Stimulated activated naive CD4-positive, alpha-beta T cell (primary cell): ENCODE measurements at places on chromosomes 1 and 21.

DNA sequence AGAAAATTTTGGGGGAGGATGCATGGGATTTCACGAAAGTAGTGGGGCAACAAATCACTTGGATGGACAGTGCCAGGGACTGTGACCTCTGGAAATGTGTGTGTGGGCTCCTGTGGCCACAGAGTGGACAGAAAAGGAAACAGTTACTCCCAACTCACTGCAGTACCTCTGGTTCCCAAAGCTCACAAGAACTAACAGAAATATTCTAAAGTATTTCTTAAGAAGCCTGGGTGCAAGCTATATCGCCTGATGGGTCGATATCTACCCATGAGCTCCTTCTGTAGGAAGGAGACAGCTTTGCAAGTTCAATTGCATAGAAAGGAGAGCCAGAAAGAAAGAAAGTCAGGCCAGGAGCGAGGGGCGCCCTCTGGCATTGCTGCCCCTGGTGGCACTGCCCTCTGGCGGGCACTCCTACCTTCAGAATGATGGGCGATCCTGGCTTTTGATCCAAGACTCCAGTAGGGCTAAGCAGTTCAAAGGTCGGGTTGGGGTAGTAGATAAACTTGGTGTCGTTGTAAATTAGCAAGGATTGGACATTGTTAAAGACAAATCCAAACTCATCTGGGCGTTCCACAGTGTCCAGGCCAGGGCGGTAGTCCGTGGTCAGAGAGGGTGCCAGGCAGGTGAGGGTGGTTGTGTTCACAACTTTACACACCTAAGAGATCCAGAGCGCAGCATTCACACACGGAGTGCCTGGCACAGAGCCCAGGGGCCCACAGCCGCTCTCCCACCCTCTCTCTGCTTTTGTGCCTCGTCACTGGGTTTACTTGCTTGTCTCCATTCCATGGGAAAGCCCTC is 134.7 kb upstream of the CD34 start:
- no peak for DNase-seq

DNA sequence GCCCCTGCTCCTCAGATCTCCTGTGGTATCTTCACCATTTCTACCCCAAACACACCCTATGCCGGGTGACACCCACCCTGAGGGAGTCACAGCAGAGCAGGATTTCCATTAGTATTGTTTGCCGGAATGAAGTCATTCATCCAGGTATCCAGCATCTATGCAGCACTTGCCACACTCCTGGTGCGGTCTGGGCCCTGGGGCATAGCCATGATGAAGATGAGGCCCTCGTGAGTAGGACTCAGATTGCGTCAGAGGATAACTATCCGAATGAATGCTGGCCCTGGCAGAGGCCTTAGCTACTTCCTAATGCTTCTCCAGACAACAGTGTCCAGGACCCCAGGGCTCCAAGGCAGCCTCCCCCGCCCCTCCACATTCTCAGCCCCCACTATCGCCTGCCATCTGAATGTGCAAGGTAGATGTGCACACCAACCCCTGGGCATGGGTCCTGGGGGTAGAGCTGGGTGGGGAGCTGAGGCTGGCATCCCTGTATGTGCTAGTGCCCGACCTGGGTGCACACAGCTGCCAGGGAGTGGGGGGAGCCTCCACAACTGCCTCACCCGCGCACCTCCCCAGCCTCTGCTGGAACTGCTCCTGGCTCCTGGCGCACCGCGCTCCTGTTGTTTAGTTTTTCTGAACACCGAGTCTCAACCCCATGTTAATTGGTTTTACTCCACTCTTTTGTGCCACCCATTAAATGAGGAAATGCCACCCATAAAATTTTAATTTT is 25.5 kb upstream of the ZC3H12A start:
- no peak for DNase-seq

GRCh38 chr1:118954301-118954905 is 33.7 kb downstream of the TBX15 start:
- no peak for DNase-seq

- peak; percentile 7 for DNase-seq
These were observed 41.3 kb upstream of the EIF4G3 start for GRCh38 chr1:21217812-21218596.

GRCh38 chr1:8625491-8625890 is 191.9 kb downstream of the RERE start:
- DNase-seq = no peak

DNA sequence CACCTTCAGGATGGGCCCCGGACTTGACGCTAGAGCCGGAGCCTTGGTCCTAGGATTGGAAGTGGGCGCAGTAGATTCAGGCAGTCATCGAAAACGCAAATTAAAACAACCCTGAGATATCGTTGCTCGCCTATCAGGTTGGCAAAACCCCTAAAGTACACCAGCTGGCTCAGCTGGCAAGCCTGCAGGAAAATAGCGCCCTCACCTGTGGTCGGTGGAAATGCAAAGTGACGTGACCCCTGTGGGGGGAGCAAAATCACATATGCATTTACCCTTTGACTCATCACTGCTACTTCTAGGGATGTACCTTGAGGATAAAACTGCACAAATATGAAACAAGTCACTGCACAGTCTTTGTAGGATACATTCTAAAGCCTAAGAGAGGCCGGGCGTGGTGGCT is 170.3 kb upstream of the TMEM51 start:
- no peak for DNase-seq

- no peak for DNase-seq
These were observed 35.4 kb downstream of the TMPRSS15 start for GRCh38 chr21:18368205-18368604.

DNA sequence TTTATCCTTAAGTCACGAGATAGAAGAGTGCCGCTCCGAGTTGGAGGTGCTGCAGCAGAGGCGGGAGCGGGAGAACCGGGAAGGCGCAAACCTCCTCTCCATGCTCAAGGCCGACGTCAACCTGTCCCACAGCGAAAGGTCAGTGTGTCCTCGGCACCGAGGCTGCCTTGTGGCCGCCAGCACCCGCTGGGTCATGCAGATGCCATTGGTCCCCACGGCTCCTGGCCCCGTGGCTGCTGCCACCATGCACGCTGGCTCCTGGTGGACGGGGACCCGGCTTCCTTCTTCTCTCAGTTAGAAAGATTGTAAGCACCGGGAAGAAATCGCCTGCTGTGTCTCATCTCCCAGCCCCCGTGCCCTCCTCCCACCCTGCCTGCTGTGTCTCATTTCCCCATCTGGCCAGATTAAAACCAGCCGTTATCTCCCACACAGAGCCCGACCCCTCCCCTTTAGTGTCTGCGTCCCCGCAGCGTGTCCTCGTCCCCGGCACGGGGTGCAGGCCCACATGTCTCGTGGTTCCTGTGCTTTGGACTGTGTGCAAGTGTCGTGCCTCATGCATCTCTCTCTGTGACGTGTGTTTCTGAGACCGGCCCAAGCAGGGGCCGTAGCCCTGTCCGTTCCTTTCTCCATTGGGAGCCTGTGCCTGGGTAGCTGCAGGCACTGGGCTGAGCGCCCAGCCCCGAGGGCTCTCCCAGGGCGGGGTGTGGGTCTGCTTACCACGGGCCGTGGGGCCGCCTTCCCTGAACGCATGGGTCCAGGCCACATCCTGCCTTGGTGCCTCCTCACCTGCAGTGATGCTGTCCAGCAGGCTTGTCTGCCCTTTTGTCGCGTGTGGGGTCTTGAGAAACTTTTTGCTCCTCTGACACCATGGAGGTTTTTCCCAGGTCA is 62.1 kb downstream of the PCNT start:
- no peak for DNase-seq

GRCh38 chr1:94580367-94581115 is 39.0 kb upstream of the F3 start:
- no peak for DNase-seq

- DNase-seq = no peak
These were observed 127.0 kb downstream of the NME7 start for GRCh38 chr1:169240449-169241232.

DNA sequence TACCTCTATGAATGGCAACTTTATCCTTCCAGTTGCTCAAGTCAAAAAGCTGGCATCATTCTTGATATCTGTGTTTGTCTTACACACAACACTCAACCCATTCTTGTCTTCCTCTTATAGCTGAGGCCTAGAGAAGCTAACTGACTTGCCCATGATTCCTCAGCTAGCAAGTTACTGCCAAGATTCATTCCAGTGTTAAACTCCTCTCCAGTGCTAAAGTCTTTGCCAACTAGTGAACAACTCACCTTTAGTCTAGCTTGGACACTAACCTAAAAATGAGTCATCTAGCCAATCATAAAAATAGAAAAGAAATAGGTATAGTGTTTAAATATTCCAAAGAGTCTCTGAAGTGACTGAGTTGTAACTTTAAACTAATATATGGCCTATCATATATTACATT is 45.6 kb upstream of the RGS2 start:
- DNase-seq = no peak

- no peak for DNase-seq
These were observed 715.0 kb upstream of the ADAMTS5 start for GRCh38 chr21:27681841-27682240.

- DNase-seq = no peak
These were observed 7.4 kb downstream of the KYAT3 start for GRCh38 chr1:88985032-88985431.

- DNase-seq = no peak
These were observed 667.3 kb downstream of the PTPRU start for GRCh38 chr1:29903548-29904166.

DNA sequence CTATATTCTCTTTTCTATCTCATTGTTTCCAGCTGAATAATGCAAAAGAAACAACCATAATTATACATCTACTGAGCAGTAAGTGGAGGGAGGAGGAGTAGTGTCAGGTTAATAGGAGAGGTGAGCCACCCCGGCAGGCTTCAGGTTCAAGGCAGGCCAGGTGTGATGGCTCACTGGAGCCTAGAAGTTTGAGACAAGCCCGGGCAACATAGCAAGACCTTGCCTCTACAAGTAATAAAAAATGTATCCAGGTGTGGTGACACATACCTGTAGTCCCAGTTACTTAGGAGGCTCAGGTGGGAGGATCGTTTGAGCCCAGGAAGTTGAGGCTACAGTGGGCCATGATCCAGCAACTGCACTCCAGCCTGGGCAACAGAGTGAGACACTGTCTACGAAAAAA is 1.9 kb upstream of the DIP2A start:
- no peak for DNase-seq

DNA sequence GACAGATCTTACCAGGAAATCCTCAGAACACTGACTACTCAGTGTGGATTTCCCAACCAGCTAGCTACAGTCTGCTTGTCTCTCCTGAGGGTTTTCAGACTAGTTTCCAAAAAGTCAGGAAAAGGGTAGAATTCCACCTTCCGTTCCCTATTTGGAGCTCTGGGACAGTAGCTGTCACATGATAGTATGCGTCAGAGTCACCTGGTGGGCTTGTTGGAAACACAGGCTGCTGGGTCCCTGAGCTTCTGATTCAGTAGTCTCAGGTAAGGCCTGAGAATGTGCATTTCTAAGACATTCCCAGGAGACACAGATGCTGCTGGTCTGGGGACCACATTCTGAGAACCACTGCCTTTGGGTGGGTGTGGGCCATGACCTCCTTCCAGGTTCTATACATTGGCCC is 272.5 kb downstream of the DISC1 start:
- DNase-seq = no peak

DNA sequence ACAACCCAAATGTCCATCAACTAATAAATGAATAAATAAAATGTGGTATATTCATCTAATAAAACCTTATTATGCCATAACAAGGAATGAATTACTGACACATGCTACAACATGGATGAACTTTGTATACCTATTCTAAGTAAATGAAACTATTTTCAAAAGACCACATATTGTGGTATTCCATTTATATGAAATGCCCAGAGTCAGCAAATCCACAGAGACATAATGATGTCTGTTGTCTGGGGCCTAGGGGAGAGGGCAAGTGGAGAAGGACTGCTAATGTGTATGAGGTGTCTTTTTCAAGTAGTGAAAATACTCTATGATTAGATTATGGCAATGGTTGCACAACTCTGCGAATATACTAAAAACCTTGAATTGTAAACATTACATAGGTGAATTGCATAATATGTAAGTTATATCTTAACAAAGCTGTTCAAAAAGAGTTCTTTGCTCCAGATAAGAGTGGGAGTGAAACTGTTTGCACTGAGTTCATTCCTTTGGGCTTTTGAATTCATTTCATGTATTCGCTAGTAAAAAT is 464.2 kb downstream of the NUF2 start:
- DNase-seq = no peak

DNA sequence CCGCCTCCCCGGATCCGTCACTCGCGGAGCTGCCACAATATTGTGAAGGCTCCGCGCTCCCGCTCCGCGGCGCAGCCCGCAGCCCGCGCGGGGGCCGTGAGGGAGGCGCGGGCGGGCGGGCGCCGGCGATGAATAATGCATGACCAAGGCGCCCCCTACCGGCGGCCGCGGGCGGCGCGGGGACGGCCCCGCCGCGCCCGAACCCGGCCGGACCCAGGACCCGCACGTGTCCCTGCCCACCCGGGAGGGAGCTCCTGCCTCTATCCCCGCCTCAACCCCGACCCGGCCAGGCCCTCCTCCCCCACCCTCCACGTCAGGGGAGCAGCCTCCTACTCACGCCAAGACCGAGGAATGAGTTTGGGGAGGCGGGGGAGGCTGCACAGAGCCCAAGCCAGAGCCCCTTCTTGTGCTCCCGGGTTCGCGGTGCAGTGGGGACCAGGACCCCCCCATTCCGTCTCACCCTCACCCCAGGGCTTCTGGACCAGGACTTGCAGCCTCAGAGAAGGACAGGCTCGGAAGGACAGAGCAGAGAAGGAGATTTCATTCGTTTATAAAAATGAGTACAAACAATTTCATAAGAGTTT is 70.8 kb upstream of the CASZ1 start:
- peak; percentile 66 for DNase-seq

DNA sequence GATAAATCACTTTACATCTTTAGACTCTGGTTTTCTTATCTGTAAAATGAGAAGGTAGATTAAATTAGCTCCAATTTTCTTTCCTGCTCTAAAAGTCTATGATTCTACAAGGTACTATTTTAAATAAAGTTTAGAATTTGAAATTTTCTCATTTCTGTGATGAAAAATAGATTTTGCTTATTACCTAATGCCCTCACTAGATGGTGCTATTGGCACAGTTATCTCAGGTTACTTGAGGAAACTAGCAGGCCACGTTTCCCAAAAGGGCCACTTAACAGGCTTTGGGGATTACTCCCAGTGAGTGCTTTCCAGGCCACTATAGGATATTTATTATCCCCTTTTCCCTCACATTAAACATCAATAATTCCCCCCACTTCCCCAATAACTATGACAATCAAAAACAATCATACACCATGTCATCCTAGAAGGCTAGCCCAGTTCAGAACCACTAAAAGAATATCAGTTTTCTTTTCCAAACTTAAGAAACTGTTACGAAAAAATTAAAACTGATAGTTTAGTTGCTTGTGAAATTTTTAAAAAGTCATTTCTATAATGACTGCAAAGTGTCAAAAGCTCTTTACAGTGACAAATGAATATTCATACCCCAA is 30.6 kb downstream of the OMA1 start:
- DNase-seq = no peak

GRCh38 chr1:30713311-30713710 is 10.1 kb downstream of the MATN1 start:
- no peak for DNase-seq

- DNase-seq = no peak
These were observed 13.9 kb downstream of the BTBD19 start for GRCh38 chr1:44822131-44822701.
